MG63 (cell line): ENCODE measurements at places on chromosomes 13 and 19. TPM values are rescaled to one million over a fixed set of nuclear protein-coding genes. Genes with fewer than 3 reads are reported as not detected.

Gene ZNF208
- total RNA-seq = not detected in 2 replicates

Gene CYP4F22
- 0.23 TPM in 1 of 2 replicates, not detected in the other for total RNA-seq

Gene MRPS31
- 14.0 and 21.8 TPM in 2 replicates for total RNA-seq

Gene PSG6
- not detected in 2 replicates for total RNA-seq

Gene ZNF729
- total RNA-seq = not detected in 2 replicates

Gene TNFSF13B
- 0.74 TPM in 1 of 2 replicates, not detected in the other for total RNA-seq

Gene TNFRSF19
- total RNA-seq = 0.27 and 1.3 TPM in 2 replicates

Gene TMEM221
- not detected in 2 replicates for total RNA-seq

Gene CCDC169
- 0.07 and 0.47 TPM in 2 replicates for total RNA-seq

Gene QPCTL
- 19.7 and 37.9 TPM in 2 replicates for total RNA-seq

DNA sequence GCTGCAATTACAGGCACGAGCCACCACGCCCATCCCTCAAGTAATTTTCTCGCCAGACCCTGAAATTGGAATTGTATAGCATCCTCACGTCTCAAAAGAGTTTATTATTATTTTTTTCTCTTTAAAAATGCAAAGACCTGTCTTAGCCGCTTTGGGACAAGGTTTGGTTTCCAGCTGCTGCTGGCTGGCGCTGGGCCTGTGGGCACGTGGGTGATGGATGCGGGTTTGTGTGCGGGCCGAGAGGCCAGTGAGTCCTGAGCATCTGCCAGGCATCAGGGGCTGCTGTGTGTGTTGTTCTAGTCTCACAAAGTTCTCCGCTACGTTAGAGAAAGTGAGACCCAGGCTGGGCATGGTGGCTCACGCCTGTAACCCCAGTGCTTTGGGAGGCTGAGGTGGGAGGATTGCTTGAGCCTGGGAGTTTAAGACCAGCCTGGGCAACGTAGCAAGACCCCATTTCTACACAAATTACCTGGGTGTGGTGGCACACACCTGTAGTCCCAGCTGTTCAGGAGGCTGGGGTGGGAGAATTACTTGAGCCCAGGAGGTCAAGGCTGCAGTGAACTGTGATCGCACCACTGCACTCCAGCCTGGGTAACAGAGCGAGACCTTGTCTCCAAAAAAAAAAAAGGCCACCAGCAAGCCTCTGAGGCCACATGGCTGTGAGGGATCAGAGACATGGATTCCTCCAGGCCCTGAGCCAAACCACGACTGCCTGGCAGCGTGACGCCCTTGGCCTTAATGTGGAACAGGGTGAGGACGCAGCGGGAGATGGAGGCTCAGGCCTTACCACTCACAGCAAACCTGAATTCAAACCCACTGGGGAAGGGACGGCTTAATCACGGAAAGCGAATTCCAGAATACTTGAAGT, 4.7 kb upstream of the TMPRSS9 start:
- DNase-seq = no peak

GRCh38 chr19:18658366-18658855, 21.6 kb downstream of the KLHL26 start:
- DNase-seq = no peak

DNA sequence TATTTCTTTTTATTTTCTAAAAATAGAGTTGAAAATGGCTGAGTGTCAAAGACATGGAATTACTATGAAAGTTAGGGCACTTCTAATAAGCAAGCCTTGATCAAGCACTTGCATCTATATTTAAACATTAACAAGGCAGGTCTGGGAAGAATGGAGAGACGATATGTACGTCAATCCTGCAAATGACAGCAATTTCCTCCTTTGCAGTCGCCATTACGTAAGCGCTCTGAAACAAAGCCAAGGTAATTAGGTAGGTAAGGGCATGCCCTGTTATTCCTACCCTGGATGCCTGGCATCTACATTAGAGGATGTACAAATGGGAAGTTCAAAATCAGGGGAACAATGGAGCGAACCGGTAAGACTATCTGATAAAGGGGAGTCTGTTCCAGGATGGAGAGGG, 664.0 kb upstream of the ARGLU1 start:
- no peak for DNase-seq

DNA sequence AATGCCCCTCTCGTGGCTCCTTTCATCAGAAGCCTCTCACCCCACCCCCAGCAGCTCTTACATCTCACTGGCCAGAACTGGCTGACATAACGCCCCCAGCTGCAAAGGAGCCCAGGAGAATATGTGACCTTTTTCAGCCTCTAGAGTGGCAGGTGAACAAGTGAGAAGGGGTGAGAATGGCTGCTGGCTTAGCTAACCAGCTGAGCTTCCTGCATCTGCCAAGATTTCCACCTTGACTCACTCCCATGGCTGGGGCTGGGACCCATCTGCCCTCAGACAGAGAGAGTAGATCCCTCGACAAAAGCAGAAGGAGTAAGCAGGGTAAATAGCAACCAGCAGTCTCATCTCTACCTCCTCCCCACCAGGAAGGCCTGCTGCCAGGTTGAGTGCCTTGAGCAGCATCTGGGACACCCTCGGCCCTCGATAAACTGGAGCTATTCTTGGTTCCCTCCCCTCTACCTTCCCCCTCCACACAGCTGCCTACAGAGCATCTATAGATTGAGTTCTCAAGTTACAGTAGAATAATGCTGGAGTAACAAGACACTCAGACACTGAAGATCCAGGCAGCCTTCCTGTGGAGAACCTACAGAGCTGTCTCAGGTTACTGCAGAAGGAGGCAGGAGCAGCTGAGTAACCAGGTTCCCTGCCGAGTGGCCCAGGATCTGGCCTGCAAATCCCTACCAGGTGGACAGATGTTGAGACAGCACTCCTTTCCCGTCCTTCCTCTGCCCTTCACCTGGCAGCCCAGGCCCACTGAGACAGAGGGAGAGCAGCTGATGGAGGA, 15.5 kb downstream of the KASH5 start:
- no peak for DNase-seq

- no peak for DNase-seq
Observed at GRCh38 chr19:44968670-44969069, 13.5 kb downstream of the CLPTM1 start.

DNA sequence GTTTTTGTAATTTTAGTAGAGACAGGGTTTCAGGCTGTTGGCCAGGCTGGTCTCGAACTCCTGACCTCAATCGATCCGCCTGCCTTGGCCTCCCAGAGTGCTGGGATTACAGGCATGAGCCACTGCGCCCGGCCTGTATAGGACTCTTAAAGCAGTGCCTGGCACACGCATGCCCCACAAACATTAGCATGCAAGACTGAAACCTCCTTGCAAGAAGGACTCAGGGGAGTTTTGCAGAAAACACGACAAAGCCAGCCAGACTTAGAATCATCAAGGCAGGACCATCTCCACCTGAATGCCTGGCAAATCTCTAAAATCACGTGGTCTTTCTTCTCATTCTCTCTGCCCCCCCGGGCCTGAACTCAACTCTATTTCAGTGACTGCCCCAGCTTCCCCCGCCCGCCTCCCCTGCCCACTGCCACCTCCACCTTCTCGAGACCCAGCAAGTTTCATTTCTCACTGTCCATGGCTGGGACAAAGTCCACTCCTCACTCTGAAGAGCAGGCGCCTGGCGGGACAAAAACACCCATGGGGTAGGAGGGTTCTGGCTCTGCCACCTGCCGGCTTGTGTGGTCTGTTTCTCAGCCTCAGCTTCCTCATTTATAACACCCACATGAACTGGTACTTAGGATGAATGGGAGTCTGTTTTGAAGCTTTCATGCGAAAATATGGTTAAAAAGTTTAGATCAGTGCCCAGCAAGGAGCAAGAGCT, 2.4 kb downstream of the TICAM1 start:
- DNase-seq = no peak

DNA sequence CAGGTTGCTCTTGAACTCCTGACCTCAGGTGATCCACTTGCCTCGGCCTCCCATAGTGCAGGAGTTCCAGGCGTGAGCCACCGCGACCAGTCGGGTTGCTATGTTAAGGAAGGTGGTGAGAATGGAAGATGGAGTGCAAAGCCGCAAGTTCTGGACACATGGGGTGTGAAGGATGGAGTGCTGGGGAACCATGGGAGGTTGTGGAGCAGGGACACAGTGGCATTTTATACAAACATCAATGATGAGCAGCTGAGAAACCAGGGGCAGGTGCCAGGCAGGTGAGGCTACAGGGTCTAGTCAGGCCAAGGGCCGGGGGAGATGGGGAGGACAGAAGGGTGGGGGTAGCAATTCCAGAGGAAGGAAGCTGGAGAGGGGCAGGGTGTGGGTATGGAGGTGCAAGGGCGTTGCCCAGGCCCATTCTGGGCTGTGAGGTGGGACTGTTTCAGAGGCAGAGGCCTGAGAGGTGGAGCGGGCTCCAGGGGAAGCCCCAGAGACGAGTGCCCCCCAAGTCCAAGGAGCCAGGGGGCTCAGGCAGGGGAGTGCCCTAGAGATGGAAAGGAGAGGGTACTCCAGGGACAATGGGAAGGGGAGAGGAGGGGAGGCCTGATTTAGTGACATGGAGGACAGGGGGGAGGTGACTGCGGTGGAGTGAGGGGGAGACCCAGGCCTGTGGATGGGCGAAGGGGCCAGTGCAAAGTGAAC, 1.9 kb upstream of the RAX2 start:
- no peak for DNase-seq

GRCh38 chr19:53809518-53810186, 14.5 kb downstream of the NLRP12 start:
- no peak for DNase-seq

- DNase-seq = no peak
Observed at GRCh38 chr19:30743011-30743410, 370.8 kb downstream of the ZNF536 start.

GRCh38 chr13:85567909-85568308, 231.3 kb downstream of the SLITRK6 start:
- DNase-seq = no peak

DNA sequence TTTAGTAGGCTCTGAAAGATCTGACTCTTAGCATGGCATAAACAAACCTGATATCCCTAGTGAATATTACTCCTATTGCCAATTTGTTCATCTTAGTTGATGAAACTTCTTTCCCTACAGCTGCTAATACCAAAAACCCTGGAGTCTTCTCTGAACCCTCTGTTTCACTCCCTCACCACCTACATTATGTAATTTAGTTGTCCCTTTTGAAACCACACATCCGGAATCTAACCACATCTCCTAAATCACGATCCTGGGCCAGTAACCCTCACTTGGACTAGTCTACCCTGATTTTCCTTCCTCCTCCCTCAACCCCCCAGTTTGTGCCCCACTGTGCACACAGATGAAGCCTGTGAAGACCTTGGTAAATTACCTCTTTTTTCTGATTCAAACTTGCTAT, 1.2 kb downstream of the ZNF256 start:
- DNase-seq = no peak

DNA sequence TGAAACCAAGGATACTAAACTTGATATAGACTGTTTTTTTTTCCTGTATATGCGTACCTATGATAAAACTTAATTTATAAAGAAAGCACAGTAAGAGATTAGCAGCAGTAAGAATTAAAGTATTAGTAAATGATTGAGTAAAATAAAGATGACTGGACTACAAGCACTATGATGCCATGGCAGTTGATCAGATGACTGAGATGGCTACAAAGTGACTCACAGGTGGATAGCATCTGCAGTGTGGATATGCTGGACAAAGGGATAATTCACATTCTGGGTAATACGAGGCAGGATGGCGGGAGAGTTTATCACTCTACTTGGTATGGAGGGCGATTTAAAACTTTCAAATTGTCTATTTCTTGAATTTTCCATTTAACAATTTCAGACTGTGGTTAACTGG, 11.8 kb downstream of the HTR2A start:
- no peak for DNase-seq
